ENCODE measurements at places on chromosomes 5 and 9.
A peak's percentile ranks its signal among the peaks of the same experiment; 100 is the strongest.

DNA sequence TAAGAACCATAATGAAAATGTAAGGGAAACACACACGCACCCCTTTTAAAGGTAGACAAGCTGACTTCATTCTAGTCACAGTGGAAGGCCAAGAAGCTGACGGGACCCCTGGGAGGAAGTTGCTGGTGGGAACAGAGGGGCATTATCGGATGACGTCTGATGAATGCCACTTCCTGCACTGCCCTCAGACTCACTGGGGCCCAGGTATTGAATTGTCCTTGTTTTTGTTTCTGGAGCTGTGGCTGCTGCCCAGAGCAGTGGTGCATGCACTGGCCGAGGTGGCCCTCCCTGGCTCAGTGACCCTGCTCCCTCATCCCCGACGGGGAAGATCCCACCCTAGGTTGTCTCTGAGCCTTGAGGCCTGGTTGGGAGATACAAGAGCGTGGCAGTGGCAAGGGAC is 15.3 kb upstream of the RPL26L1 start:
- DNase-seq = no peak

- no peak for DNase-seq
These were observed 111.0 kb upstream of the PTCH1 start for GRCh38 chr9:95627802-95628201.

DNA sequence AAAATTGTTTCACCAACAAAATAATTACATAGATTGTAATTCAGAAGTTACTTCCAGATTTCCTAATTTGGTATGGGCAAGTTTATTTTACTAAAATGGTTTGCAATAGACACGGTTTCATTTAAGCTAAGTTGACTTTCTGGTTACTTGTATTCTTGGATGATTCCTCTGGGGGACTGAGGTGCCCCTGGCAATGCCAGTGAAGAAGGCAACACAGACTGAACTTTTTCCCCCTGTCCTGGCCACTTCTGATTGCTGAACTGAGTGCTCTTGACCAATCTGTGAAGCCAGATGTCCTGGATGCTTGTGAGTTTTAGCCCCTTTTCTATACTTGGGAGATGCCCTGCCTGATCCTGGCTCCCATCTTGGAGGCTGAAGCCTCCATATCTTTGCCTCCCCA is 66.3 kb upstream of the FANCC start:
- no peak for DNase-seq

GRCh38 chr9:82890865-82891264 is 172.1 kb downstream of the RASEF start:
- no peak for DNase-seq

- DNase-seq = no peak
These were observed 1844.3 kb downstream of the MAT2B start for GRCh38 chr5:165349735-165350134.

GRCh38 chr5:116887104-116887503 is 312.5 kb upstream of the SEMA6A start:
- no peak for DNase-seq

DNA sequence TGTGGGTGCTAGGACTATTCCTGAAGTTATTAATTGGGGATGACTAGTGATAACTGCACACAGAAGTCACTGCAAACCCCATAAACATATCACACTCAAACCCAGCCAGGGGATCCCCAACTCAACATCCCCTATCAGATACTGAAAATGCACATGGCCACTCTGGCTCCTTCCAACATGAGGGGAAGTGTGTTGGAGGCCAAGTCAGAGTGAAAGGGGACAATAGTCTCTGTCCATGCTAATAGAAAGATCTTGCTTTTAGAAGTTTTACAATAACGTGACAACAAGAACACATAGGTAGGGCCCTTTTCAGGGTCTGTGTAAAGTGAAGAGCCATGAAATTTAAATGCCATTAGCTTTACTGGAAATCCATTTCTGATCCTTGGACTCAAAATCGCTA is 98.8 kb upstream of the SEMA6A start:
- no peak for DNase-seq

DNA sequence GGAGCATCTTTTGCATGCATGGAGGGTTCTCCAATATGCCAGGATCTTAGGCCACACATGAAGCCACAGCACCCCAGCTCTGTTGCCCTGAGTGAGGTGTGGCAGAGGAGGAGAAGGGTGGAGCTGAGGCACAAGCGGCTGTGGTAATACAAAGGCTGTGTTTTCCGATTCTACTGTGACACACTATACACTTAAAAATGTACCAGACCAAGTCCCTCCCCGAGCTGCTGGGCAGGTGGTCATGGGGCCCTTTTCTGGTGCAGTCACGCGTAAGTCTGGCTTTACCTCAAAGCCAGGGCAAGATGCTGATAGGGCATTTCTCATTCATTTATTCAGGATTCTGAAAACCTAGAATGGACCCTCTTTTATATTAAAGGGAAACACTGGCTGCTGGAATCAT is 3.7 kb downstream of the ADGRV1 start:
- DNase-seq = no peak

DNA sequence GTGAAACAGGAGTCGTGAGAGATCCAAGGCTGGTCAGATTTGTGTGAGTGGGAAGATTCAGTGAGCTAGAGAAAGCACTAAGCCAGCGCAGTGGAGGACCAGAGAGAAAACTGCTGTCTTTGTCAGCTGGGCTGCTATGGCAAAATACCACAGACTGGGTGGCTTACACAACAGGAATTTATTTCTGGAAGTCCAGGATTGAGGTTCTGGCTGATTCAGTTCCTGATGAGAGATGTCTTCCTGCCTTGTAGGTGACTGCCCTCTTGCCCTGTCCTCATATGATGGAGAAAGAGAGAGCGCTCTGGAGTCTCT is 24.2 kb upstream of the ANKRD33B start:
- DNase-seq = no peak

DNA sequence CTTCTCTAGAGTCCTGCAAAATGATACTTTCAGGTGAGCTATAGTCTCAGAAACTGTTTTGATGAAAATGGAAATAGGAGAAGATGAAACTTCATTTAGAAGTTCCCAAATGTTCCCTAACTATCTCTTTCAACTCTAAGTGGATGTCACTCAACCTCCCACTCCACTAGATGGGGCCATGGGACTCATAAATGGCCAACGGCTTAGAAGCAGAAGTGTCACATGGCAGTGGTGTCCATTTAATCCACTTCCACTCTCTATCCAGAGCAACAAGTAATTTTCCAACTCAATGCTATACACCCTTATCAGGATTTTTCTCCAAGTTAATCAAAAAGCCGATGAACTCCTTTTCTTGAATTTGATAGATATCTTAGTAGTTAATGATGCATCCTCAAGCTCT is 295.7 kb downstream of the EDIL3 start:
- no peak for DNase-seq

- no peak for DNase-seq
These were observed 987 bp downstream of the FBXW5 start for GRCh38 chr9:136943291-136944211.

GRCh38 chr5:156208271-156208670 is 118.7 kb upstream of the SGCD start:
- DNase-seq = no peak

DNA sequence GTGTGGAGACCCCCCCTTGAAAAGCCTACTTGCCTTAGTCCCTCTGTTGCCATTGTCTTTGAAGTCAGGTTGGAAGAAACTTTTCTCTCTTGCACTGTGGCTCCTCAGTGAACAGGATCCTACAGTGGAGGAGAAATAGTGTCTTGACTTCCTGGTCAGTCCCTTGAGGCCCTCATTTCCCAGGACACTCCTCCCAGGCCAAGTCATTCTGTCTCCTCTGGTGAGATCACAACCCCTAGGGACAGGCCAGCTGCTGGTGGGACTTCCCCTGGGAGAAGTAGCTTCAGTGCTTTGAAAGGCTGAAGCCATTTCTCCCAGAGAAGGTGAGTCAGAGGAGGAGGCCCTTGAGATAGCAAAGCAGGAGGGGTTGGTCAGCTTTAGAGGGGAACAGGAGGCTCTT is 10.1 kb upstream of the GRIA1 start:
- DNase-seq = no peak

DNA sequence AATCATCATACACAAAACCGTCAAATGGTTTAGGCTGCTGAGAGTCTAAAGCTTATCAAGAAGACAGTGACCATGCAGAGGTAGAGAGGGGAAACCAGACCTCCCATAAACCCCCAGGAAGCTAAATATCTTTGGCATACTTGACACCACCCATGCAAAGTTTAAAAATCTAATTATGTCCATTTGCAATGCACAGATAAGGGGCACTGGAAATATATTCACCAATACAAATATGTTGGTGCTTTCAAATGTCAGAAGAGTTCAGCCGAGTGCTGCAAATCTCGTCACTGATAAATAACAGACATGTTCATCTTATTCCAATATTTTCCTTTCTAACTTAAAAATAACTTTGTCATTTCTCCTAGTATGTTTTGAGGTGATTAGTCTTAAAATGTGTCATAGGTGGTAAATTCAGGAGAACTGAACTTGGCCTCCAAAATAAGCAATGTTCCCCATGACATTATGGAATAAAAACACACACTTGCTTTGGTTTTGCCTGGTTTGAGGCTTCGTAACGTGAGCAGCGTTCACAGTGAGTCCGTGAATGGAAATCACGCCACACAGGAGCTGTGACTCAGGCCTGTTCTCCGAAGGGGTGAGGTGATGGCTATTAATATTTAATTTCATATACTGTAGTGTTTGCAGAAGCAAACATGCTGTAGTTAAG is 182.2 kb downstream of the AOPEP start:
- DNase-seq = no peak

GRCh38 chr9:136358016-136358415 is 5.5 kb downstream of the DNLZ start:
- DNase-seq = no peak

DNA sequence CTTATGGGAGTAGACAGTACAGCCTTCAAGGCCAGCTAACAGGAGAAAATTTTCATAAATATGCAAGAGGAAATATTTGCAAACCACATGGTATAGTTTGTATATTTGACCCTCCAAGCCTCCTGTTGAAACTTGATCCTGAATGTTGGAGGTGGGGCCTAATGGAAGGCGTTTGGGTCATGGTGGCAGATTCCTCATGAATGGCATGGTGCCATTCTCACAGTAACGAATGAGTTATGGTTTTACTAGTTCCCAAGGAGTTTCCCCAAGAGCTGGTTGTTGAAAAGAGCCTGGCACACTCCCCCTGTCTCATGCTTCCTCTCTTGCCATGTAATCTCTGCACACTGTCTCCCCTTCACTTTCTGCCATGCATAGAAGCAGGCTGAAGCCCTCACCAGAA is 3.3 kb upstream of the PAIP1 start:
- no peak for DNase-seq

DNA sequence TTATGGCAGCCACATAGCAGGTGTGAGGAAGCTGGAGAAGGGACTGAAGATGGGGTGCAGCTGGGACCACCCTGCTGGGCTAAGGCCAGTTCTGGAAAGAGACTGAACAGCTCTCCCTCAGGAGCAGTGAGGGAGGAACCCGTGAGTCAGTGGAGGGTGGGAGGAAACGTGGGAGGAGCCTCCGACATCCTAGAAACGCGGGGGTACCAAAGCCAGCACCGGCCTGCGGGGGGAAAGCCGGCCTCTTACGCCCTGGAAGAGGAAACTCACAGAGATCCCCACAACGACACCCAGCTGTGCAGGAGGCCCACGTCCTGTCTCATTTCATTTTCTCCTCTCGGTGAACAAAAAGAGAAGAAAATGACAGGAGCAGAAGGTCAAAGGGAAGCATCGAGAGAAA is 185.8 kb upstream of the IRX4 start:
- no peak for DNase-seq

GRCh38 chr5:94094793-94095441 is 353.5 kb upstream of the POU5F2 start:
- no peak for DNase-seq

DNA sequence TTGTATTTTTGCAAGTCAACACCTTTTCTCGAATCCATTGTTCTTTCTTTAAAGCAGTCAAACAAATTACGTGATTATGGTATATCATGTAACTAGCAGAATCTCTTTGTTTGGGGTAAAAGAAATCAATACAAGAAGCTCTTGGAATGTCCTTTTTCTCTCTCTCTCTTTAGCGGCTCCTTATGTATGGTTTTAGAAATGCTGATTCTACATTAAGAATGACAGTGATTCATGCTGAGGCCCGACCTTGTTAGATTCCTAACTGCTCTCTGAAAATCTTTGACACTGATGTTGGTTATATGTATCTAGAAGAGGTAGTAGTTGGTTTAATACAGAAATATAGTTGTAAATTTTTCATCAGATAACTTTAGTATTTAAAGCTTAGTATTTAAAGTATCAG is 76.4 kb downstream of the SNX24 start:
- DNase-seq = no peak

DNA sequence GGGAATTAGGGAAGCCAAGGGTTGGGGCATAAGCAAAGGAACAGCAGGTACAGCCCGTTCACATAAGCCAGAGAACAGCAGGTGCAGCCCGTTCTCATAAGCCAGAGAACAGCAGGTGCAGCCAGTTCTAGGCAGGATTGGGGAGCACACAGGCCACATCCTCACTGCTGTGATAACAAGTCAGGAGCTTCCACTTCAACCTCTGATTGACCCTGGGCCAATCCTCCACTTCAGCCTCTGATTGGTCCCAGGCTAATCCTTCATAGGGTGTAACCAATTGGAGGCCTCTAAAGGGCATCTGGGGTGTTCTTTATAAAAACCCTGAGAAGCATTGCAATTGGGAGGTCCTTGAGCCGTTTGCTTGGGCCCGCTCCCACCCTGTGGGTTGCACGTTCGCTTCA is 27.5 kb downstream of the CEL start:
- DNase-seq = peak; percentile 99

GRCh38 chr5:145750199-145750598 is 84.9 kb downstream of the PRELID2 start:
- no peak for DNase-seq

DNA sequence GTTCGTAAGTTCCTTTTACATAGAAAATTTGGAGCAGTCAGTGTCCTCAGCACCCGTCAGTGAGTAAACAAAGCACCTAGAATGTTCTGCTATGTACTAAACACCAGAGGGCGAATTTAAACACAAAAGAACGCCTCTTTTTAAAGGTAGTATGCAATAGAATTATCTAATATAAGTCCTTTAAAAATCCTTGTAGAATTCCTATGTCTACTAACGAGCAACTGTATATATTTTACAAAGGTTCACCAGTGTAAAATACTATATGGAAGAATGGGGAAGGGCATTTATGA is 499 bp upstream of the TMEM232 start:
- no peak for DNase-seq

DNA sequence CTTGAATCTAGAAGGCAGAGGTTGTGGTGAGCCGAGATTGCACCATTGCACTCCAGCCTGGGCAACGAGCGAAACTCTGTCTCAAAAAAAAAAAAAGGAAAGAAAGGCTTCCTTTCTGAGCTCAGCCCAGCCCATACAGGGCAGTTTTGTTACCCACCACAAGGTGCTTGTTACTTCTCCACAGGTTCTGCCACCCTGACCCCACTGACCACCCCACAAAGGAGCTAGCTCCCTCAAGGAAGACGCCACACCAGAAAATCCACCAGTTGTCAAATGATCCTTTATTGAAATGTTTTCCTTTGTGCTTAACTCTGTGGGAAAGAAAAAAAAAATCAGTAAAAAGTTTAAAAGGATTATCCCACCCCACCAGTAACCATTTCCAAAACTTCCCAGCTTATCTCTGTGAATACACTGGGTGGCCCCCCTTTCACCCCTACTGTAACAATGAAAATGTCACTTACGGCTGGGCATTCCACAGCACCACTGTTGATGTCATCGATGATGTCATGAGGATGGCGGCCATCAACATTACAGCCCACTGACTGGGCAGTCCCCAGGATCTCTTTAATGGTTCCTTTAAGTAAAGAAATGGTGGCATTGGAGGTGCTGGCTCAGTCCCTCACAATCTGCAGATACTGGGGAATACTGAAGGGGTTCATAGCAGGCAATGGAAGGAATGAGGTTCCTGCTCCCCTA is 3.6 kb downstream of the RPL12 start:
- DNase-seq = no peak

GRCh38 chr5:34621277-34622097 is 34.6 kb upstream of the RAI14 start:
- no peak for DNase-seq

Data from NCI-H774 (cell line).